Gastroesophageal sphincter (tissue), 4 donors: ENCODE measurements at places on chromosomes 4 and X.

DNA sequence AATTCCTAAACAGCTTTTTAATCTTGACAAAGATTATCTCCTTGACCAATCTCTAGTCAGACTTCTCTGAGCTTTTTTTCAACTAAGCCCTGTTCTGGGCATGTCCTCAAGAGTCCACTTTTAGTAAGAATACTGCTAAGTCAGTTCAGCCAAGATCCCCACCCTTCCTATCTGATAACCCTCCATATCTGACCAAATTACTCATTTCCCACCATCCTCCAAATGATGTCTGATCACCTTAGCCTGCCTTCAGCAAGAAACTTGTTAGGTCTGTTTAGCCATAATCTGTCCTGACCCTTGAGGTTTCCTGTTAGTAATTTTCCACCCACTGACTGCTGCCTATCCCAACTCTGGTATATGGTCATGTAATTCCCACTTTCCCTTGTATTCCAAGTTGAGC lies 65.2 kb downstream of the FAM13A start:
- no peaks in the 10 kb centered on the region for H3K36me3 ChIP-seq
- no peak for ATAC-seq
- no peak overlapping the region for H3K27ac ChIP-seq
- H3K4me1 ChIP-seq = peaks cover 17% of the 10 kb centered on the region
- H3K27me3 ChIP-seq = no peaks in the 10 kb centered on the region

- no peaks in the 10 kb centered on the region for H3K27me3 ChIP-seq
- H3K27ac ChIP-seq = peak overlapping the region; percentile 85
- peak overlapping the region; percentile 98 for H3K4me3 ChIP-seq
- H3K4me1 ChIP-seq = peaks cover 21% of the 10 kb centered on the region
- no peaks in the 10 kb centered on the region for H3K36me3 ChIP-seq
These were observed 1.2 kb downstream of the FAM241A start for GRCh38 chr4:112146502-112146813.

DNA sequence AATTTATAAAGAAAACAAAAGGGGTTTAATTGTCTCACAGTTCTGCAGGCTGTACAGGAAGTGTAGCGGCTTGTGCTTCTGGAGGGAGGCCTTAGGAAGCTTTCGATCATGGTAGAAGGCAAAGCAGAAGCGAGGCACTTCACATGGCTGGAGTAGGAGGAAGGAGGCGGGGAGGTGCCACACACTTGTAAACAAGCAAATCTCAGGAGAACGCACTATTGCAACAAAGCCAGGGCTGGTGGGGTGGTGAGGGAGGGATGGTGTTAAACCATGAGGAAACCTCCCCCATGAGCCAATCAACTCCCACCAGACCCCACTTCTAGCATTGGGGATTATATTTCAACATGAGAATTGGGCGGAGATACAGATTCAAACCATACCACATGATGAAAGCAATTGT lies 1116.3 kb downstream of the FAT4 start:
- no peak for ATAC-seq
- H3K27me3 ChIP-seq = no peaks in the 10 kb centered on the region
- no peak overlapping the region for H3K4me3 ChIP-seq
- no peaks in the 10 kb centered on the region for H3K4me1 ChIP-seq
- H3K27ac ChIP-seq = no peak overlapping the region
- no peaks in the 10 kb centered on the region for H3K36me3 ChIP-seq

DNA sequence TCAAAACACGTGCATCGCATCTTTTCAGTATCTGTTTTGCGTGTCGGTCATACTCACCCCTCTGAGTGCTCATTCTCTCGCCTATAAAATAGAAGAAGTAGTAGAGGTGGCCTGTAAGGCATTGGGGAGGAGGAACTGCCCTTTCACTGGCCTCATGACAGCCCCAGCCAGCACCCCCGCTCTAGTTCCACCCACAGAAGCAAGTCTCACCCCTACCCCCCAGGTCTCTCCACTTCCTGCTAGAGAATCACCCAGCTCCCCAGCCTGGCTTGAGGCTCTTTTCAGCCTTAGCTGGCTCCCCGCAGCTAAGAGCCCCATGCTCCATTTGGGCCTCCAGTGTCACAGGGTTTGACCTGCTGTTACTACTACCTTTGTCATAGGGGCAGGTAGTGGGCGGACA lies 11.8 kb downstream of the HDAC6 start:
- H3K4me1 ChIP-seq = no peaks in the 10 kb centered on the region
- H3K27me3 ChIP-seq = no peaks in the 10 kb centered on the region
- no peak for ATAC-seq
- H3K36me3 ChIP-seq = no peaks in the 10 kb centered on the region
- no peak overlapping the region for H3K27ac ChIP-seq

GRCh38 chr4:114193624-114194399 lies 214.4 kb upstream of the ARSJ start:
- H3K27ac ChIP-seq = no peak overlapping the region
- H3K36me3 ChIP-seq = no peaks in the 10 kb centered on the region
- no peaks in the 10 kb centered on the region for H3K4me1 ChIP-seq
- H3K27me3 ChIP-seq = no peaks in the 10 kb centered on the region
- no peak for ATAC-seq

- peak overlapping the region; percentile 17 for H3K27ac ChIP-seq
- H3K27me3 ChIP-seq = no peaks in the 10 kb centered on the region
- peaks cover 40% of the 10 kb centered on the region for H3K4me1 ChIP-seq
- H3K4me3 ChIP-seq = no peak overlapping the region
These were observed 100.0 kb downstream of the PSAPL1 start for GRCh38 chr4:7334521-7335275.

- peak overlapping the region; percentile 30 for H3K27ac ChIP-seq
- H3K36me3 ChIP-seq = peaks cover 30% of the 10 kb centered on the region
- peaks cover 85% of the 10 kb centered on the region for H3K4me1 ChIP-seq
- no peak for ATAC-seq
These were observed 6.0 kb downstream of the DHX15 start for GRCh38 chr4:24578364-24578763.

DNA sequence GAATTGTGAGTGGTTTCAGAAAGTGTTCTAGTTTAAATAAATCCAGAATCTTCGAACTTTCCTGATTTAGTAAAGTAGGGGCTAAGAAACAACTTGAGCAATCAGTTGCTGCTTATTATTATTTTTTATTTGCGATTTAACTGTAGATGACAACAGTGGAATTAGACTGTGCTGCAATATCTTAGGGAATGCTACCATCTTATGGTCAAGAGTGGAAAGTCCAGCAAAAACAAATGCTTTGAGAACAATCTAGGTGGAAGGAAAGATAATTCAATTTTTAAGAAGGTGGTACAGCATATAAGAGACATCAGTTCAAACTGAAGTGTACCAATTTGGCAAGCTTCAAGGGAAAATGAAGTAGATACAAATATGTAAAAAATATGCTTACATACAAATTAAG lies 73.3 kb downstream of the CYLC1 start:
- no peaks in the 10 kb centered on the region for H3K27me3 ChIP-seq
- no peak overlapping the region for H3K27ac ChIP-seq
- no peak overlapping the region for H3K4me3 ChIP-seq
- H3K36me3 ChIP-seq = no peaks in the 10 kb centered on the region
